ENCODE measurements at places on chromosomes 1 and 21.

GRCh38 chr1:62962901-62963776, 179.2 kb downstream of the ATG4C start:
- DNase-seq, result peak; percentile 29

DNA sequence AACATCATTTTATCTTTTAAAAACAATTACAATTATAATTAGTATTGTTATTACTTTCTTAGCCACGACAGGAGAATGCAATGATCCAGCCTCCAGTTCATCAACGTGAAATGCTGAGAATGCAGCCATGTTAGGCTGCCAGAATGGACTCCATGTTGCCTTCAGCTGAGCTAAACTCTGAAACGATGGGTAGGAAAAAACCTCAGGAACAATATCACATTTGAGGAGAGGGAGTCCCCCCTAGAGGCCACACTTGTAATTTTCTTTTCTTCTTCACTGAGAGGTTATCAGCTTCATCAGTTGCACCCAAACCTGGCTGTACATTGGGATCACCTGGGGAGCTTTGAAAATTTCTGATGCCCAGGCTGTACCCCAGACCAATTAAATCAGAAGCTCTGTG, 34.6 kb upstream of the DNAH14 start:
- DNase-seq, result no peak

DNA sequence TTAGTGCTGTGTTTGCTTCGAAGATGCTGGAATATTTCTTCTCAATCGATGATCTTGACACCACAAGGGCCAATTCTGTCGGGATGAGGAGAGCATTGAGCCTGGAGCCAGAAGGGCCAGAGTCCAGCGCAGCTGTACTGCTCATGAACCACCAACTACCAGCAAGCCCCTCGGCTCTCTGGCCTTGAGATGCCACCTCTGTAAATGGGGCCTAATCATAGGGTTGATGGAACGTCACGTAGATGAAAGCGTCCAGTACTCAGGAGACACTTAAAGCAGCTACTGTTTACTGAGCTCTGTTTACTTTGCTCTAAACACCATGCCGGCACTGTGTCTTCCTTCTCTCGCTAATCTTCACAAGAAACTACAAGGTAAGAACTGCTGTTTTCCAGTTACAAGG, 26.3 kb downstream of the CCDC185 start:
- no peak for DNase-seq

GRCh38 chr1:110215621-110216515, 5.8 kb downstream of the KCNC4 start:
- no peak for DNase-seq

GRCh38 chr1:155981266-155982088, 3.1 kb upstream of the ARHGEF2 start:
- DNase-seq, result no peak

DNA sequence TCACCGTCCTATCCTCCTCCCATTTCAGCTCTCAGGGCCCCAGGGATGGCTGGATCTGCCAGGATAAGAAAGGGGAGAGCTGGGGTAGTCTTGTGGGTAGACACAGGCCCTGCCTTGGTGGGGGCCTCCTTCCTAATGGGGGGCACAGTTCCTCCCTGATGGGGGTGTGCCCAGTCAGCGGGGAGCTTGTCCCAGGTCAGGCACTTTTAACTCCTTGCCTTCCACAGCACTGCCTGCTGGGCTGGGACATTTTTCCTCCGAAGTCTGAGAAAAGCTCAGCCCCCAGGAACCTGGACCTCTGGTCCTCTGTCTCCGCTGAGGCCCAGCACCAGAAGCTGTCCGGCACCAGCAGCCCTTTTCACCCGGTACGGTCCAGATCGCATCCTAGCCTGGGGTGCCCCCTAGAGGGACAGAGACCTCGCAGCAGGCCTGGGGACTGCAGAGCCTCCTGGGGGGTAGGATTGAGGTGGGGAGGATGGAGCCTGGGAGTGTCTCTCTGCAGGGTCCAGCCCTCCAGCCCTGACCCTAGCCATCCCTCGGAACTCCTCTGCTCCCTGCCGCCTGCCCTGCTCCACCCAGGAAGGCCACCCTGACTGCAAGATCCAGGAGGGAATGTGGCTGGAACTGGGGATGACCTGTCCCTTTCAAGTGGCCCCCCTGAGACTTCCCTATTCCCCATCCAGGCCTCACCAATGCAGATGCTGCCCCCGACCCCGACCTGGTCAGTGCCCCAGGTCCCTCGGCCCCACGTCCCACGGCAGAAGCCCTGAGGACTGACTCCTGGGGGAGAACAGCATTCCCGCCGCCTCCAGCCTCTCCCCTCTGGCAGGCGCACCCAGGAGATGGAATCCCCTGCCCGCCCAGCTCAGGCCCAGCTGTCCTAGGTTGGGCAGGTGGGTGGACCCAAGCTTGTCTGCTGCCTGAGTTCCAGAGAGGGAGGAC, 12.0 kb downstream of the MIIP start:
- no peak for DNase-seq

- no peak for DNase-seq
Observed at GRCh38 chr1:157156058-157156541, 17.9 kb upstream of the ETV3 start.

GRCh38 chr1:72557446-72558049, 275.2 kb upstream of the NEGR1 start:
- DNase-seq, result no peak

DNA sequence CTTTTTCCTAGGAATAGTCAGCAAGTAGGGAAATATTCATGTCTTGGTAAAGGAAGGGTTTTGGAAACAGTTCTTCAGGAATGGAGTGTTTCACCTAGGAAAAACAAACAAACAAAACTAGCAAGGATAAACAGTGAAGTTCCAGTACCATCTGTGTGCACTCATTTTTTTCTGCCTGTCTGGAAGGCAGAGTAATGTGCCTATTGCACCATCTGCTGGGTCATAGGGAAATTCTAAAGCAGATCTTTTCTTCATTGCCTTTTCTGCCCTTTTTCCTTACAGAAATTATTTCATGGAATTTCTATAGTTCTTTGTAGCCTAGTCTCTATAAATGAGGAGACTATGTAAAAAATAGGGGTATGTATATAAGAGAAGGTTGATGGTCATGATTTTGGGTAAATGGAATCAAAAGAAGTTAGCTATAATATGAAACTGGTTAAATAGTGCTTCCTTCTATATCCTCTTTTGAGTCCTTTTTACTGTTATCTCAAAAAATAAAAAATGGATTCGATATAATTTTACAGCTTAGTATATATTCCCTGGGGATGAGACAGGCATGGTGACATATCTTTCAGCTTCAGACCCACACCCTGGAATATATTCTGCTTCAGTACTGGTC, 3.4 kb upstream of the HRNR start:
- no peak for DNase-seq

GRCh38 chr1:35715568-35716002, 3.1 kb downstream of the C1orf216 start:
- peak; percentile 73 for DNase-seq

GRCh38 chr1:234238060-234238459, 135.2 kb upstream of the COA6 start:
- DNase-seq, result no peak

GRCh38 chr1:18630511-18631495, at the start of gene PAX7:
PAX7 (plus strand) TSS chr1:18630846; CDS start chr1:18631604, 758 bp downstream.
- no peak for DNase-seq

GRCh38 chr21:46347203-46347550, 23.2 kb downstream of the PCNT start:
- no peak for DNase-seq

DNA sequence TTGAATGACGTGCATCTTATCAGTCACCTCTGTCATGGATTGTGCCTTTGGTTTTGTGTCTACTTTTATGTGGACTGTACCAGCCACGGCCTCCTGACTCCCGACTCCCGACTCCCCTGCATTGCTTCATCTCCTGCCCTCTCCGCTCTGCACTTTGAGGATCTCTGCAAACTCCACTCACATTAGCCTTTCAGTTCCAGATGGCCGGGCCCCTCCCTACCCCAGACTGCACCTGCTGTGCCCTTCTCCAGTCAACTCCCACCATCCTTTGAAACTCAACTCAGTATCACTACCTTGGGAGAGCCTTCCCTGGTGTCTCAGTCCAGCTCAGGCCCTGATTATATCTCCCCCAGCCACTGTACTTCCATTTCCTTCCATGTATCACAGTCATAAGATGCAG, 71.4 kb downstream of the MDM4 start:
- DNase-seq, result no peak

GRCh38 chr21:43025636-43026180, 49.9 kb downstream of the CBS start:
- no peak for DNase-seq

DNA sequence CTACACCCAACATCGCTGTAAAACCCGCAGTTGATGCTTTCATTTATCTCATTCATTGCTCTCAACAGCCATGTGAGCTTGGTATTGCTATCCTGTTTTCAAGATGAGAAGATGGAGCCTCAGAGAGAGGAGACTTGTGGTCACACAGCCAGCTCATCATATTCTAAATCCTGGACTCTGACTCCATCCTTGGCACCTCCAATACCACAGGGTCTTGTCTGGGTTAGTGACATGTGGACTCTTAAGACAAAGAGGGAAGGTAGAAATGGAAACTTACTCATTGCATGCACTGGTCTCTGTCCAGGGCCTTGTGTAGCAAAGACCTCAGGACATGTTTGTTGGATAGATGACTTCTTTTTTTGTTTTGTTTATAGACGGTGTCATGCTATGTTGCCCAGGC, 7.0 kb upstream of the RNF19B start:
- DNase-seq, result no peak

- no peak for DNase-seq
Observed at GRCh38 chr1:70462611-70463010, 51.5 kb downstream of the CTH start.

DNA sequence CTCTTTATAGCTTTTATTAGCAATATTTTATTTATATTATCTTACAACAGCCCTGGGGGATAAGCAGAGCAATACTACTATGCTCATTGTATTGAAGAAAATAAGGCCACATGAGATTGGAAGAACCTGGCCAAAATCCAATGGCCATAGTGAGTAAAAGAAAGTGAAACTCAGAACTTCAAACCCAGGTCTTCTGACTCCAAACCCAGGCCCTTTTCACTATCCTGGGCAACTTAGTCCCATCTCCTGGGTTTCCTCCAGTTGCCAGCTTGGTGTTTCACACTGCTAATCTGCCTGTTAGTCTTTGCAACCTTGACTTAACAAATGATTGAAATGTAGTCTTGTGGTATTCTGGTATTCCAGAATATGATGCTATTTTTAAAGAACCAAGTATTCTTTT, 22.4 kb upstream of the EXO1 start:
- DNase-seq, result no peak

GRCh38 chr1:1291023-1291528, 10.8 kb downstream of the SCNN1D start:
- DNase-seq, result no peak

- no peak for DNase-seq
Observed at GRCh38 chr1:50471967-50472366, 48.7 kb upstream of the DMRTA2 start.

DNA sequence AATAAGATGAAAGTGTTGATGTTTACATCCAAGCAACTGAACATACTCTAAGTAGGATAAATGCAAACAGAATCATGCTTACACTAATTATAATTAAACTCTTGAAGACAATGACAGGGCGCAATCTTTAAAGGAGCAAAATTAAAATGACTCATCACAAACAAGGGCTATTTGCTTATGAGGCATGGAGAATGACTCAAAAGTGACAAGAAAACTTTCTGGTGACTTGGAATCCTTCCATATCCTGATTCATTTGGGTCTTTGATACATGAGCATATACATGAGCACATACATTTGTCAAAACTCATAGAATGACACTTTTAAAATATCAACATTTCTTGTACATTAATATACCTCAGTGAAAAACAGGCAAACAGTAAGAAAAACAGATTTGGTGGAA, 1632.3 kb downstream of the KCNT2 start:
- DNase-seq, result no peak

- DNase-seq, result no peak
Observed at GRCh38 chr1:94993931-94994645, 67.2 kb upstream of the CNN3 start.

DNA sequence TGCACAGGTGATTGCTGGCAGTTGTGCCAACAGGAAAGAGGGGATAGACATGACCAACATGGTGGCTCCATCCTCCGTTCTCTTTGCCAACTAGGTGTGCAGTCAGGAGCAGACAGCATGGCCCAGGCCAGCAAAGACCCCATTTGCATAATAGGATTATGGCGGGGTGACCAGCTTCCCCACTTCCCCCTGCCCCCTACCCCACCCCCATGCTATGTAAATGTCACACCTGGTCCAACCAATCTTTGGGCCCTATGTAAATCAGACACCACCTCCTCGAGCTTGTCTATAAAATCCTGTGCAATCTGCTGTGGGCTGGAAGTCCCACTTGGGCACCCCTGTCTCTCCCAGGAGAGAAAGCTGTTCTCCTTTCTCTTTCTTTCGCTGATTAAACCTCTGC, 146.0 kb downstream of the SLC30A10 start:
- DNase-seq, result no peak

DNA sequence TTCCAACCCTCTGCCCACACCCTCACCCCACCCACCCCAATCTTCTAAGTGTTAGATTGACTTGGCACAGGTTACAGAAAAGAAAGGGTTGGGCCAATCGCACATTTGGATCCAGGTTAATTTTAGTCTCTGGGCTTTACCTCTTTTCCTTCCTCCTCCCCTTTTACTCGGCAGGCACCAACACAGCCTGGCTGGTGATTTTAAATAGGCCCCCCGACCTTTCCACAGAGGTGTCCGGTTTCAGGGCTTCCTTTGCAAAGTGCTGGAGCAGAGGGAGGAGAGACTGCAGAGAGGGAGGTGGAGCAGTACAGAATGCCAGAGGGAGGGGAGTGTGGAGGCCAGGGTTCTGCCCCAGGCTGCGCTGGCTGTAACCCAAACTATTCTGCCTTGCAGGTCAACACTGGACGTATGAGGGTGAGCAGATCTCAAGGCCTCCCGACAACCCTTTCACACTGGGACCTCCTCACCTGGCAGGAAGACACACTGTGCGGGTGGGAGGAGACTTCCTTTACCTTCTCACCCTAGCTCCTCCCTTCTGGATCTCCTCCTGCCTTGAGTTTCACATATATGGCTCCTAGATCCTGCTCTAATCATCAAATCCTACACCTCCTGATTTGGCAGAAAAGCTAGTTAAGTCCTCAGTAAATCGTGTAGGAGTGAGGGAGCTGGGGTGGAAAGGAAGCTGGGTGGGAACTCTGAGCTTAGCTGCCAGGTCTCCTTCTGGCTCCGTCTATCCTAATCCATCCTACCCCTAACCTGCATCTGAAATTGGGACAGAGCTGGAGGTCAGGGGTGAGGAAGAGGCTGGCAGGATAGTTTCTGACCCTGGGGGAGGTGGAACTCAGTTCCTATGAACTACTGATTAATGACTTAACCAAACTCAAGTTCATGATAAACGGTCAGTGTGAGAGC, 2.4 kb downstream of the CA14 start:
- no peak for DNase-seq

- no peak for DNase-seq
Observed at GRCh38 chr1:26055041-26055440, 9.1 kb upstream of the SLC30A2 start.

DNA sequence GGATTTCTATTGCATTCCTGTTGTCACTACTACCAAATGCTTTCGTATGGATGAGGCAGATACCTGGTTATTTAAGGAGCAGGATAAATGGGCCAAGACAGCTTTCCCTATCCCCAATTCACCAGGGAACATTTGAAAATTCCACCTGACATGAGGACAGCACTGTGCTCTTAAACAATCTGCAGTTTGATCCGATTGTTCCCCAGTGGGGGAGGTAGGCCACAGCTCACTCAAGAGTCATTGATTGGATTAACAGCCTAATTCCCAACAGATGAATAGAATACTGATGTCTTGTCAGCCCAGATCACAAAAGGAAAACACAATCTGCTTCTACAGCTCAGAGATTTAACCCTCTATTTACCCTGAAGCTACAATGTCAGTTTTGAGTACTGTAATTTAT, 123.9 kb downstream of the LHX4 start:
- no peak for DNase-seq
